ENCODE measurements at places on chromosomes 7 and 10.

- DNase-seq = peak; percentile 25
Observed at GRCh38 chr7:157488281-157488680, 151.5 kb downstream of the DNAJB6 start.

- no peak for DNase-seq
Observed at GRCh38 chr7:19674266-19674960, 34.4 kb downstream of the POLR1F start.

GRCh38 chr7:76357475-76358010, 1.2 kb downstream of the YWHAG start:
- peak; percentile 58 for DNase-seq

DNA sequence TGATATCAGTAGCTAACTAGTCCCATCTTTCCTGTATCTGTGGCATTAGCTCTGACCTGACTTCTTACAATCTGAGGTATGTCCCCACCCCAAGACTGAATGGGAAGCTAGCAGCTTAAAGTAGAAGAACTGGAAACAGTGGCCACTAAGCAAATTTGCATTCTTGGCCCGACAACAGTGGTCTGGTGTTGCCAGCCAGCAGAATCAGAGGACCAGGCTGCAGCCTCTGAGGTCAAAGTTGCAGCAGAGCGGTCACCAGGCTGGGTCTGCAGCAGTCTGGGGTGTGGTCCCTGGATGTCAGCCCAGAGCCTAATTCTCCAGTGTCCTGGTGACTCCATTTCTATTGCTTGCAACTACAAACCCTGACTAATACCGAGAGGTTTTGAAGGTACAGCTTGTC, 26.3 kb downstream of the FAM107B start:
- no peak for DNase-seq

- no peak for DNase-seq
Observed at GRCh38 chr7:155885167-155886155, 73.2 kb upstream of the SHH start.

DNA sequence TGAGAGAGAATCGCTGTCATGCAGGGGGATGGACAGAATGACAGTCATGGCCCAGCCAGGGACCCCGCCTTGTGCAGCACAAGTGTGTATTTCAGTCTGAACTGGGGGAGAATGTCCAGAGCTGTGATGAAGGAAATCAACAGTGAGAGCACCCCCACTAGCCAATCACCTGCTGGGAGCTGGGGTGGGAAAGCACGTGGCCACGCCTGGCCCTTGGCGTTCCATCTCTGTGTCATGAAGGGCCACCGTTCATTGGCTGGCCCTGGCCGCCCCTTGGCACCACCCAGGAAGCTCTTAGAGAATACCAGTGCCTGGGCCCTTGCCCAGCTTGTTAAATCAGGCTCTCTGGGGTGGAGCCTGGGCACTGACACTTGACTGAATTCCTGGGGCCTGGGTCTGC, 22.8 kb downstream of the GRID1 start:
- DNase-seq = no peak

DNA sequence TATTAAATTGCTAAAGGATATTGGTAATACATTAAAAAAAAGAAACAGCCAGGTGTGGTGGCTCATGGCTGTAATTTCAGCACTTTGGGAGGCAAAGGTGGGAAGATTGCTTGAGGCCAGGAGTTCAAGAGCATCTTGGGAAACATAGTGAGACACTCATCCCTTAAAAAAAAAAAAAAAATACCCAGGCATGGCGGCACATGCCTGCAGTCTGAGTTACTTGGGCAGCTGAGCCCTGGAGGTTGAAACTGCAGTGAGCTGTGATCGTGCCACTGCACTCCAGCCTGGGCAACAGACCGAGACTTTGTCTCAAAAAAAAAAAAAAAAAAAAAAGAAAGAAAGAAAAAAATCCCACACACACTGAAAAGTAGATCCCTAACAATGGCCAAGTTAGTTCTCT, 59.7 kb downstream of the MACC1 start:
- no peak for DNase-seq

- DNase-seq = no peak
Observed at GRCh38 chr10:104293011-104293410, 24.0 kb downstream of the GSTO2 start.

- no peak for DNase-seq
Observed at GRCh38 chr7:103752995-103753394, 236.5 kb downstream of the RELN start.

DNA sequence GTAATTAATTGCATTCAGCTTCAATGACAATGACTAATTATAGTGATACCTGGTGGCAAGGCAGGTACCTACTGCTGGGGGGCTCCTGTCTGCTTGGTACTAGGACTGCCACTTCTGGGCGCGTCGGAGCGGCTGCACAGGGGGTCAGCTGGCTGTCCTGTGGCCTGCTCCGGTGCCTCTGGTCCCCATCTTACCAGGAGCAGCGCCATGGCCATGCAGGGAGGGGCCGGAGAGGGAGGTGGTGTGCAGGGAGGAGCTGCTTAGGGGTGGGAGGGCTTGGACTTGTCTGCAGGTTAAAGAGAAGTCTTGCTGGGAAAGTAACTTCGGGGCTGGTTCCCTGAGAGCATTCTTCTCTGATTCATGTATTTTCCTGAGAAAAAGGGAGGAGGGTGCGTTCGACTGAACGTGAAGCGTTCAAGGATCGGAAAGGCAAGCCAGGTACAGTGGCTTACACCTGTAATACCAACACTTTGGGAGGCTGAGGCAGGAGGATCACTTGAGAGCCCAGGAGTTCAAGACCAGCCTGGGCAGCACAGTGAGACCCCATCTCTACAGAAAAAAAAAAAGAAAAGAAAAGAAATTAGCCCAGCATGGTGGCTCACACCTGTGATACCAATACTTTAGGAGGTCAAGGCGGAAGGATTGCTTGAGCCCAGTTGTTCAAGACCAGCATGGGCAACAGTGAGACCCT, 15.4 kb downstream of the CUX1 start:
- no peak for DNase-seq

GRCh38 chr10:114515298-114515914, 111.1 kb upstream of the AFAP1L2 start:
- DNase-seq = no peak

DNA sequence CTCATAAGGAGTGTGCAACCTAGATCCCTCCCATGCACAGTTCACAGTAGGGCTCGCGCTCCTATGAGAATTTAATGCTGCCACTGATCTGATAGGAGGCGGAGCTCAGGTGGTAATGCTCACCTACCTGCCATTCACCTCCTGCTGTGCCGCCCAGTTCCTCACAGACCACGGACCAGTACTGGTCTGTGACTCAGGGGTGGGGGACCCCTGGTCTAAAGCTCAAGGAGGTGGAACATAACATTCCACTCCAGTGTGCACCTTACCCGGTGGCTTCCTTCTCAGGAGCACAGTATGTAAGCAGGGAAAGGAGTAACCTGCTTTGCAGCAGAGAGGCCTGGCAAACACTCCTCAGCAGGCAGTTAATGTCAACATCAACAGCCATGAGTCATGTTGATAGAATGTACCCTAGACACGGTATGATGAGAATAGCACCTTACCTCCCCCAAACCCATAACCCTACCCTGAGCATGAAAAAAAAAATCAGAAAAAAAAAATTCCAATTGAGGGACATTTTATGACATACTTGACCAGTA, 273.5 kb downstream of the FGFR2 start:
- no peak for DNase-seq

DNA sequence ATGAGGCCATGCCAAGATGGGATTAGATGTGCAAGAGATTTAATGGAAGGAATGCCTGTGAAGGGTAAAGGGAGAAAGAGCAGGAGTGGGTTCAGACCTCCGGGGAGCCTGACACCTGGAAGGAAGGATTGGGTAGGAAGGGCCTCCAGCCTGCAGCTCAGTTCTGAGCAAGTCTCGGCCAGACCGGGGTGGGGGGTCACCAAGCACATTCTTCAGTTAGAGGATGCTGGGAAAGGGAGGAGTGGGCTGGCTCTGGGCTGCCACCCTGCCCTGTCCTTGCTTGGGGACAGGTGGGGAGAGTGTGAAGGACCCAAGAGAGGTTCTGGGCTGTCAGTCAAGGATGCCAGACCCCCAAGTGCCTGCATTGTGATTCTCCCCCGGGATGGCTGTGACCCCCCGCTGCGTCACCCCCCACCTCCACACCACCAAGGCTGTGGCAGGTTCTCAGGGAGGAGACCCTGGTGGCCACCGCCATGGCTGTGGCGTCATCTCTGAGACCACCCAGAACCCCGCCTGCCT, 16.5 kb upstream of the PRKAG2 start:
- no peak for DNase-seq
